T follicular helper cell (primary cell): ENCODE measurements at places on chromosomes 4 and X.

DNA sequence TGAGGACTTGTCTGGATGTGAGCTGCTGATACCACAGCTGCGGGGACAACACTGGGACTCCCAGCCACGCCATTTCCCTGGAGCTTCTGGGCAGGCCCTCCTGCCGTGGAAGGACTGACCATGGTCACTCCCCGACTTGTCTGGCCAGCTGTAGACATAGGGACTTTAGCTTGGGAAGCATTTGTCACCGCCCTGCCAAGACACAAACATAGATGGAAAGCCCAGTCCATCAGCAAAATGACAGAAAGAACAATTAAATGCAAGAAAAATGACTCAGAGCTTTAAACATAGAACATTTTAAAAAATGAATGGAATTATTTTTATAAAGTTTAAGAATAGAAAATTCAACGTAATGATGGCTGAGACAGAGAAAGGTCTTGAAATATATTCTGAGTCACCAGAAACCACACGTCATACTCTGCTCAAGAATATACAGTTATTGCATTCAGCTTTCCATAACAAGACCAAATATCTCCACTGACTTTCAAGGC lies 107.6 kb upstream of the CBR4 start:
- no peak for DNase-seq

- no peak for DNase-seq
Observed at GRCh38 chrX:39642071-39642470, 455.7 kb downstream of the BCOR start.

DNA sequence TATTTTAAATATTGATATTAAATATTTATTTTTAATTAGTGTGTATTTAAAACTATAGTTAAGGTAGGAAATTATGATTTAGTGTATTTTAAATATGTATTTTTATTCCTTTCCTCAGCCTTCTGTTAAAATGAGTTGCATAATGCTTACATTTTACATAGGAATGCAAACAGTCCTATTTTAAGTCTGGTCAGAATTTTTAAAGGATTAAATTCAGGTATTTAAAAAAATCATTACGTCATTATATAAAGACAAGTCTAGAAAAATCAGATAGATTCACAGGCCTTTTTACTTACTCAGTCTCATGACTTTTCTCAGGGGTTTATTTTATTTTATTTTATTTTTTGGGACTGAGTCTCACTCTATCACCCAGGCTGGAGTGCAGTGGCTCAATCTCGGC lies 50.4 kb upstream of the RPA4 start:
- DNase-seq: no peak

GRCh38 chrX:338281-338835 lies 19.8 kb upstream of the GTPBP6 start:
- DNase-seq: no peak

GRCh38 chrX:119758731-119759247 lies 401 bp downstream of the SOWAHD start:
- peak; percentile 9 for DNase-seq

- DNase-seq: no peak
Observed at GRCh38 chr4:151631349-151631748, 129.5 kb downstream of the GATB start.

DNA sequence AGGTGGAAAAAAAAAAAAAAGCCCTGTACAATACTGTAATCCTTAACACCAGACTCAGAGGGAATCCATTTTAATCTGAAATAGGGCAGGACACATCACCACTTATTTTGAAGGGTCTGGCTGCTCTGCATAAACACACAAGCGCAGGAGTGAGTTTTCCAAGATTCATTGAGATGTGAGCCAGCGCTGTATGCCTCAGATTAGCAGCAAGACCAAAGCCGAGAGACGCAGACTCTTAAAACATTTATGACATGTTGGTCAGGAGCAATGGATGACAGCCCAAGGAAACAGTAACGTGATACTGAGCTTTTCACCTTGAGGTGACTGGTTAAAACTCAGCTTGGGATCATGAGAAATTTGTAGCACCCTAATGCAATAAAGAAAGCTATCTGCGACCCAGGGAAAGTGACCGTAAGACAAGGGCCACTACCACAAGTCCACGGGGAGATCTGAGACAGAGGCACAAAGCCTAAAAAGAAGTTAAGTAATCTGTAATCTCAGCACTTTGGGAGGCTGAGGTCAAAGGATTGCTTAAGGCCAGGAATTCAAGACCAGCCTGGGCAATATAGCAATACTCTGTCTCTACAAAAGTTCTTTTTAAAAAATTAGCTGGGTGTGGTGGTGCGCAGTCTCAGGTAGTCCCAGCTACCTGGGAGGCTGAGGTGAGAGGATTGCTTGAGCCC lies 210.6 kb downstream of the COL25A1 start:
- DNase-seq: no peak

GRCh38 chr4:11427121-11427996 lies 1.3 kb downstream of the HS3ST1 start:
- DNase-seq: no peak

DNA sequence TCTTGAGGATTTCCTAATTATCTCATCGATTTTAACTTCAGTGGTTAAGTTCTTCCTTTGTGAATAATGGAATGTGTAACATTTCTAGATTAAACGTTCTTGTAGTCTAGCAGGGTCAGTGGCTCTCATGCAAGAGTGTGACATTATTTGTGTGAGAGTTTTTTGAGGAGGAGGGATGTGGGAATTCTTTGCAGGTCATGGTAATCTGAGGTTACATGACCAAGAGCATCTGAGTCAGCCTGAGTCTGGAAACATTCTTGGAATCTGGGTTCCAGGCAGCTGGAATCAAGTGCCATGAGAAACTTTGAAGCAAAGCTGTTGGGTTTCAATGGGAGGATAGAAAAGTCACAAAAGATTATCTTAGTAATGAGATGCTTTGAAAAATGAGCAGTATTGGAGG lies 49.5 kb downstream of the GK start:
- no peak for DNase-seq

- DNase-seq: no peak
Observed at GRCh38 chrX:118727686-118728339, 407 bp downstream of the IL13RA1 start.

DNA sequence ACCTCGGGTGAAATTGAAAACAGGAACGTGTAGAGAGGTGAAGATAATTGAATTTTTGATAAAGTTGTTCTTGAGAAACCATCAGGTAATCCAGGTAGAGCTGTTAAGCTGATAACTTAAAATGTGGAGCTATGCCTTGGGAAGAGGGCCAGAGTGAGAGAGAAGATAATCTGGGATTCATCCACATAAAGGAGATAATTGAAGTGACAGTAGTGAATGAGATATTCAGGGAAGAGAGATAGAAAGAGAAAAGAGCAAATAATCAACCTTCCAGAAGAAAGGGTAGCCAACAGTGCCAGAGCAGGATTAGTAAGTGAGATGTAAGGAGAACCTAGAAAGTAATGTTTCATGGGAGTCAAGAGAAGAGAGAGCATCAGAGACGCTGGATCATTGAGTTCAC lies 297.6 kb downstream of the PACRGL start:
- no peak for DNase-seq

DNA sequence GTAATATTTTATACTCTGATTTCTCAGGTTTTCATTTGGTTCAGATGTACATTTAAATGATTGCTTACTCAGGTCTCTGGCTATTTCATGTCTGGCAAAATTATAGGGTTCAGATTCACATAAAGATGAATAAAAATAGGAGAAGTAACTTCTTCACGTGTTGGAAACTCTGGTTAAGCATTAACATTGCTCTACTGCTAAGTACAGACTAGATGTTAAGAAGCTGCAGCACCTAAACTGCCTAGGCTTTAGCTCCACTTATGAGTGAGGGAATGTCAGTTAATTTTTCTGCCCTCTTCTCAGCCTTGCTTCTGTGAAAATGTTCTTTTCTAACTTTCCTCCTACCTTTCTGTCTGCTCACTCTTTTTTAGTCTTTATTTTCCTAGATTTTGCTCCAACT lies 361.2 kb downstream of the ARAP2 start:
- no peak for DNase-seq

GRCh38 chrX:152813206-152813605 lies 17.4 kb downstream of the CETN2 start:
- no peak for DNase-seq

- no peak for DNase-seq
Observed at GRCh38 chrX:40035726-40036125, 62.0 kb downstream of the BCOR start.

DNA sequence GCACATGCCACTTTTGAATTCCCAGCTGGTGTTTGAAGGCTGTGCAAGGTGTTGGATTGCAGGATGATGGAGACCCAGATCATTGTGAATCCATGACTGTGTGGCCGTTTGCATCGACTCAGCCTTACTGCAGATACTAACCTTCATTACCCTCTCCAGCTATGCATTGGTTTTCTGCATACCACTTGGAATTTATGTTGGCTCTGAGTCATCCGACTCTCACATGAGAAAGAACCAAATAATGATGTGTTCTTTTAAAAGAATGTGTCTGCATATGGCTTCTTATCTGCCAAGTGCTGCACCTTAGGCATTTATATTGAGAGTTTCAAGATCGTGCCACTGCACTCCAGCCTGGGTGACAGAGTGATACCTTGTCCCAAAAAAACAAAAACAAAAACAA lies 106.7 kb upstream of the PRKX start:
- DNase-seq: no peak

GRCh38 chrX:154305541-154306205 lies 10.1 kb downstream of the TKTL1 start:
- DNase-seq: no peak

GRCh38 chr4:143389579-143390195 lies 53.0 kb downstream of the GAB1 start:
- no peak for DNase-seq

DNA sequence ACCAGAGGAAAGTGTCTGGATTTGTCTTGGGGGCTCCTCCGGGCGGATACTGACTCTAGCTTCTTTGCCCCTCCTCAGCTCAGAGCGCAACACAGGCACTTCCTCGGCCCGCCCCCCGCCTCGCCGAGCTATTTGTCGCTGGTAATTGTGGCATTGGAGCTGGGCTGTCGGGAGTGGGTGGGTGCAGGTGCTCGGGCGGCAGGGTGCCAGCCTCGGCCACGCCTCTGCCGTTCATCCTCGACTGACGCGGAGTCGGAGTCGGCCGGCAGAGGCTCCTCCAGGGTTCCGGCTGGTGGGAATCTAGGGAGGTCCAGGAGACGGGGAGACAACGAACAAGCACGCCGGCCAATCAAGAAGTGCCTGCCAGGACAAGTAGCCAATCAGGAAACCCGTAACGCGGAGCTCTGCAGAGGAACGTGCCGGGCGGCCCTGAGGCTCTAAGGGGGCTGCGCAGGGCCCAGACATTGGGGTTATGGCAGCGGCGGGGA lies 3.9 kb upstream of the SYN1 start:
- peak; percentile 40 for DNase-seq
